Epithelial cell of umbilical artery (primary cell): ENCODE measurements at places on chromosomes 6 and 20. TPM values are rescaled to one million over a fixed set of nuclear protein-coding genes. Genes with fewer than 3 reads are reported as not detected.

The PRSS35 gene
- under 0.01 TPM in 1 of 2 replicates, not detected in the other for total RNA-seq

The HSPA12B gene
- 3.9 and 16.3 TPM in 2 replicates for total RNA-seq

The MUC22 gene
- total RNA-seq, result not detected in 2 replicates

The BTN1A1 gene
- total RNA-seq, result not detected in 2 replicates

The OR12D2 gene
- total RNA-seq, result not detected in 2 replicates

The TRIM10 gene
- total RNA-seq, result not detected in 2 replicates

The BANF2 gene
- total RNA-seq, result not detected in 2 replicates

The TFB1M gene
- 14.3 and 29.0 TPM in 2 replicates for total RNA-seq

The NDUFAF4 gene
- total RNA-seq, result 14.0 and 14.6 TPM in 2 replicates

The PSMG4 gene
- total RNA-seq, result 34.0 and 58.5 TPM in 2 replicates

The CDH4 gene
- total RNA-seq, result under 0.01 and 0.46 TPM in 2 replicates

The ADGRB3 gene
- under 0.01 TPM in 2 replicates for total RNA-seq

The KCNK16 gene
- not detected in 2 replicates for total RNA-seq

The CAGE1 gene
- 0.15 TPM in 1 of 2 replicates, not detected in the other for total RNA-seq

The GHRH gene
- total RNA-seq, result not detected in 2 replicates

The LY86 gene
- total RNA-seq, result not detected in 2 replicates

The IL17F gene
- total RNA-seq, result not detected in 2 replicates

The BACH2 gene
- total RNA-seq, result 0.30 and 0.65 TPM in 2 replicates

The MAS1 gene
- total RNA-seq, result not detected in 2 replicates

The SNX9 gene
- 33.6 and 40.0 TPM in 2 replicates for total RNA-seq

The MUCL3 gene
- not detected in 2 replicates for total RNA-seq

The GLO1 gene
- total RNA-seq, result 226 and 273 TPM in 2 replicates

The C4A gene
- total RNA-seq, result 0.65 and 0.91 TPM in 2 replicates

The KHDC1L gene
- not detected in 2 replicates for total RNA-seq

The TMEM217 gene
- 3.6 and 4.3 TPM in 2 replicates for total RNA-seq

The DEFB132 gene
- not detected in 2 replicates for total RNA-seq

The SAMD5 gene
- total RNA-seq, result 3.2 and 3.3 TPM in 2 replicates

The RUNX2 gene
- total RNA-seq, result under 0.01 TPM in 1 of 2 replicates, not detected in the other

The ULBP2 gene
- total RNA-seq, result 6.8 and 9.6 TPM in 2 replicates
